ENCODE measurements at places on chromosomes 2 and 18.

GRCh38 chr2:127034883-127035611 is 71.9 kb downstream of the BIN1 start:
- no peak for DNase-seq

DNA sequence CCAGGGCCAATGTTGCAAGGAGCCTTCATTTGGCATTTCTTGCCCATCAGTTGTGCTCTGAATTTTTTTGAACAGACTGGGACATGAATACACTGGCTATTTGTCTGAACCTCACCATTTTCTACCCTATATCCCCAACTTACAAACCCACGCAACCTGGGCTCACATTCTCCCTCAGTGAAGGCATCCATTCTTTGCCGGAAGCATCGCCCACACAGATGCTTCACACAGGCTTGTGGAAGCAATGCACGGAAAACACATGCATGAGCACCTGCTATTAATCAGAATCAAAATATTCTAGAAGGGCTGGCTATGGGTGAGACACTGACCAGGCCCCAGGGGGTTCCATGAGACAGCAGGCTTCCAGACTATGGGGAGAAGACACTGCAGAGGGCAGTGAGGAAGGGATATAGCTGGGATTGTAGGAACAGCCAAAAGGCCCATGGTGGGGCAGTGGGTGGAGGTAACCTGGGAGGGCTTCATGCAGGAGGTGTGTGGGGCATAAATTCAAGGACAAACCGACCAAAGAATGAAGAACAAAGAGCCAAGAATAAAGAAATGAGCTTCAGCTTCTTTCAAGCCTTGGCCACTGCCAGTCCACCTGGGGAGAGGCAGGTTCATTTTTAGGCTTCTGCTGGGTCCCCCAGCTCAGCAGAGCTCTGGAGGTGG is 261.5 kb downstream of the CELF4 start:
- no peak for DNase-seq

- DNase-seq = no peak
Observed at GRCh38 chr2:239193401-239193811, 207.4 kb downstream of the HDAC4 start.

DNA sequence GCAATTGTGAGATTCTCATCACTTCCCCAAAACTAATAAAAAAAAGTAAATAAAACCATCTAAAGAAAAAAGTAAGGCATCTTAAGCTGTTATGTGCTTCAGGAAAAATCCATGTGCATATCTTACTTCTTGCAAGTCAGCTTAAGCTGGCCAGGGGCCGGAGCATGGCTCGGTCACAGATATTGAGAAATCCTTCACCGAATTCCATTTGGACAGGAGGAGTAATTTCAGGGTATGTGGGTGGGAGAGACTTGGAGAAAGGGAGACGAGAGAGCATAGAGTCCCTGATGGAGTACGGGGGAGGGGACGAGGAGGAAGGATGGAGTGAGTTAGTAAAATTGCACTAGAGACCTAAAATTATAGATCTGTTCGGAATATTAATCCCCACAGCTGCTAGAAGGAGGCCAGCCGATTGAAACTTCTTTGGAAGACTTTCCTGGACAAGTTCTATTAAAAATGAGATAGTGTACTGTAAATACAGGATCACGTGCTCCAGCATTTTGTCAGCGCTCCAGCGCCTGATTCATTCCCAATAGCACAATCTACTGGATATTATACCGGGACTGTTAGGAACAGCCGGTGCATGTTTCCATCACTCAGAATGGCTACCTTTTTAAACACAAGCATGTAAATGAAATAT is 438.5 kb downstream of the ZNF516 start:
- DNase-seq = no peak

- DNase-seq = no peak
Observed at GRCh38 chr2:177314194-177314593, 49.7 kb upstream of the NFE2L2 start.

- DNase-seq = no peak
Observed at GRCh38 chr18:49663899-49664890, 102.3 kb downstream of the LIPG start.

DNA sequence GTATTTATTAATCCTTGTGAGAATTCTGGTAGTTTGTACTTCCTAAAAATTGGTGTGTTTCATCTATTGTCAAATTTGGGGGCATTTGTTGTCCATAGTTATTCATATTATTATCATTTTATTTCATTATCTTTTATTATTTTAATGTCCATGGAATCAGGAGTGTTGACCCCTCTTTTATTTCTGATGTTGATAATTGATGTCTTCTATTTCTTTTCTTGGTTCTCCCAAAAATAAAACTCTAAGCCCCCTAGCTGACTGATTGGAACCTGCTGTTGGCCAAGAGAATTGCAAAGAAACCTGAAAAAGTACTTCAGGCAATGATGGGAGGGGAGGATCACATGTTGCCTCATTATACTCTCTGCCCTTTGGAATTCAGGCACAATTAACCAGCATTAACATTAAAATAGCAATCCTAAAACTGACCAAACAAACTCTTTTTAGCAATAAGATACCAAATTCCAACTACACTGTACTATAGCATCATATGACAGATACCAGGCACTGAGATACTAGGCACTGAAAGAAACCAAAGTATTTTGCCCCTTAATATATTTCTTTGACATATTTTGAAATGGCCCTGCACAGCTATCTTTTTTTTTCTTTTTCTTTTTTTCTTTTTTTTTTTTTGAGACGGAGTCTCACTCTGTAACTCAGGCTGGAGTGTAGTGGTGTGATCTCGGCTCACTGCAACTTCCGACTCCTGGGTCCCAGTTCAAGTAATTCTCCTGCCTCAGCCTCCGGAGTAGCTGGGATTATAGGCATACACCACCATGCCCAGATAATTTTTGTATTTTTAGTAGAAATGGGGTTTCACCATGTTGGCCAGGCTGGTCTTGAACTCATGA is 1097.2 kb upstream of the CNTNAP5 start:
- DNase-seq = no peak

GRCh38 chr2:222753251-222753824 is 81.9 kb downstream of the MOGAT1 start:
- DNase-seq = no peak

- no peak for DNase-seq
Observed at GRCh38 chr2:164903204-164903603, 52.1 kb downstream of the SLC38A11 start.

DNA sequence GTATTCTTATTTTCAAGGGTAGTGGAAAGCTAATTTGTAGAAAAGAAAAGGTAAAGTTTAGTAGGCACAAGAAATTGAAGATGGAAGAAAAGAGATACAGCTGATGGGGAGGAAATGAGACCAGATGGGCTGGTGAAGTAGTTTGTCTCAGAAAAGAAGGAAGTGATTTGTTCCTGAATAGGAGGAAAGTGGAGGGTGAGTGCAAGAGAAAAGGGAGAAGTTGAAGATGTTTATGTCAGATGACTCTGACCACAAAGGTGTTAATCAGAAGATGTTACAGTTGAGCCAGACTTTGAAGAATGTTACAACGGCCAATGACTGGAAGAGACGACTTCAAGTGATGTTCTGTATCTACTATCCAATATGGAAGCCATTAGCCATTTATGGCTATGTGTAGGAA is 21.2 kb downstream of the ZSCAN30 start:
- DNase-seq = no peak

DNA sequence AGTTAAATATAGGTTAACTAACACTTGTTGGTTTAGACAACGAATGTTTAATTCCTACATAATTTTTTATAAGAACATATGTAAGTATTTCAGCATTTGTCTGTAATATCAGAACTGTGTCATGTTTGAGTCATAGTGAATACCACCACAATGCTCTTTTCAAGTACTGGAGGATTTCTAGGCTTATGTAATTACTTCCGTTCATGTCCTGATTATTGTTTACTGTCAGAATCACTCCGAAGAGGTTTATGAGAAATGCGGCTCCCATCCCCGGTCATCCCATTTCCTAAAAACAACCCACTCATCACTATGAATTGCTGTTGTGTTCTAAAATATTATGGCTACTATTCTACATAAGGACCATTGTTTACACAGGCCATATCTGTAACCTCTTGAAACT is 45.1 kb downstream of the CDH19 start:
- no peak for DNase-seq

GRCh38 chr2:217822296-217823252 is 180.2 kb downstream of the TNS1 start:
- DNase-seq = no peak

- DNase-seq = no peak
Observed at GRCh38 chr2:130370490-130370889, 14.6 kb downstream of the PTPN18 start.

DNA sequence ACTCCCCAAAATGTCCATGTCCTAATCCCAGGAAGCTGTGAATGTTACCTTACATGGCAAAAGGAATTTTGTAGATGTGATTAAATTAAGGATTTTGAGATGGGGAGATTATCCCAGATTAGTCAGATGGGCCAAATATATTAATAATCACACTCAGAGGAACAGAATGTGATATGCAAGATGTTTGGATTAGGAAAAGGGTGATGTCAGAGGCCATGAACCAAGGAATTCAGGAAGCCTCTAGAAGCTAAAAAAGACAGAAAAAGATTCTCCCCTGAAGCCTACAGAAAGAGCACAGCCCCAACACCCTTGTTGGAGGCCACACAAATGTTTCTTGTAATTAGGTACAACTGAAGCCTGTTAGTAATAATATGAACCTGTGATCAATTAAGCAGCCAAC is 13.1 kb downstream of the TMEM131 start:
- DNase-seq = no peak

DNA sequence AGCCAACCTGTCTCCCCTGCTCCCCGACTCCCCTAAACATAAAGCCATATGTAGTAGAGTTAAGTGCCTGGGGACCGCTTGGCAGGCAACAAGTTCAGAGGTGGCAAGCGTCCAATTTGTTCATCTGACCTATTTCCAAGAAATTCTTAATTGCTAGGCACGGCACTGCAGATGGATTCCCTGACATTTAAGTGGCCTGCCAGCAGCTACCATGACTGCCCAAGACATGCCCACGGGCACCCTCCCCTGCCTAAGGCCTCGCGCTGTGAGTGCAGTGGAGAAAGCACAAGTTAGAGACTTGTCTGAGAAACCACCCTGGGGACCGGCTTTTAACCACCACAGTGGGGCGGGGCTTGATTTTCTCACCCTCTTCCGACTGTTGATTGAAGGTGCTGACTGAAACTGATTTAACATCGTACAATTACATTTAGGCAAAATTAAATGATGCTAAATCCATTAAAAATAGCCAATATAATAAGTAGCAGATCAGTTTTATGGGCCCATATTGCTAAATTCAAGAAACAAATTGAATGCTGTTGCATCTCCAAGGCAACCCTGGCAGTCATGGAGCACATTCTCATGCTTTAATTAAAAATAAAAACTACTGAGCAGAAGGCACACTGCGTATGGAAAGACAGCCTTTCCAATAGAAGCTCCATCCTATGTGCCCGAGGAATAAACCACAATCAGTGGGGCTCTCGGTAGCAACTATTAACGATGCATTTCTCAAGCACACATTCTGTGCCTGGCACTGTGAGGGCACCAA is 163.6 kb upstream of the ACAA2 start:
- no peak for DNase-seq

DNA sequence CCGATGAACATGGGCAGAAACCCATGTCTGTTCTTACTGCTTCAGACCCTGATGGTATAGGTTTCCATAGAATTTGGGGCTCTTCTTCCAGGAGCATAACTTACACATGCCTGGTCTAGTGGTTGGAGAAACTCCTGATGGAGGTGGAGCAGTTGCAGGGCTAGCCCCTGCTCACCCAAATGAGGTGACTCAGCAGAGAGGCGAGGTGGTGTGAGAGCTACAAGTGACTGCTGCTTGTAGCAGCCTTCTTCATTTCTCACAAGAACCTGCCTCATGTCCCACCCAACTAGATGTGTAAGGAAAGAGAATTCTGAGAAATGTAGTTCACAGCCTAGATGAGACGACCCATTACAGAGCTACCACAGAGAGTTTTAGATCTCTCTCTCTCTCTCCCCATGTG is 105.3 kb downstream of the ZNF407 start:
- no peak for DNase-seq

- DNase-seq = no peak
Observed at GRCh38 chr2:215884451-215885087, 128.8 kb downstream of the MREG start.

DNA sequence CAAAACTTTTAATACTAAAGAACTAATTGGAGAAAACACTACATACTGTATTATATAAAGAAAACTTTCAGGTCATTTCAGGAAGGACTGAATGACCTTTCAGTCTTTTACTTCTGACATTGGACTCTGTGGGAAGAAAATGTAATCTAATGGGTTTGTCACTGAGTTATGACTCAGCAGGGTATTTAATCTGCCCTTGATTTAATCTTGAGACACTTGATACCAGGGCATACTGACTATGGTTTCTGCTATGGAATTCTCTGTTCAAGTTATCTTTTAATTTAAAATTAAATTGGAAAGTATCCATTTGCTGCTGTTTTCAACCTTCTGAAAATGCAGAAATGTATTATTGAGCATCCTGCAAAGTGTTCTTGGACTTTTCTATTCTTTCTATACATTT is 354.2 kb upstream of the GALNT5 start:
- DNase-seq = no peak

DNA sequence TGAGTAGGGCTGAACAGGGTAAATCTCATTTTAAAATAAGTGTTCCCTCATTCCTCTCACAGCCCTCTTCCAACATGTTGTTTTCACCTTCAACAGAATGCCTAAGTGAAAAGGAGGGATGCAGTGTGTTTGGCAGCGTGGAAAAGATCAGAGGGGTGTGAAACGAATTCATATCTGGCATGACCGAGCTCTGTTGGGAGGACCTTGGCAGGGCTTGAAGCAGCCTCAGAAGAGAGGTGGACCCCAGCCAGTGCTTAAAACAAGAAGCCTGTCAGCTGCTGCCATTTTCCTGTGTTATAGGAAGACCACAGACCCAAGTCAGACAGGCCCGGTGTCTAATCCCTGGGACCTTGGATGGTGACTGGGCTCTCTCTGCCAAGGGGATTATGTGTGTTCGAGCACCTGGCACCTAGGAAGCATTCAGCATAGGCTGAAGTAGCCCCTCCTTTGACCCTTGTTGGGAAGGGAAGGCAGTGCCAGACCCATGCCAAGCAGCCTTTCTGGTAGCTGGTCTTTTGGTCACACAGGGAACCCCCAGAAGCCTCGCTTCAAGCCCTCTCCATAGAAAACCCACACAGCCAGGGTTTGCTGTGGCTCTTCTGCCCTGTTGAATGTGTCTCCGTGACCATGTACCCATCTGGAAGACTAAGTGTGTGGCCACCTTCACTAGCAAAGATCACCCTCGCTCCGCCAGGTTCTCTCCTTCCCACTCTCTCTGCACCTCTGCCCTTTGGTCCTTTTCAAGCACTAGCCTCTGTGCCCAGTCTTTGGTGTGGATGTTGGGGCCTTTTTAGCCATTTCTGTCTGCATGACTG is 87.5 kb upstream of the ST3GAL5 start:
- DNase-seq = no peak

- DNase-seq = no peak
Observed at GRCh38 chr2:234670806-234671205, 173.9 kb upstream of the ARL4C start.

- no peak for DNase-seq
Observed at GRCh38 chr18:22822841-22823508, 110.2 kb upstream of the RBBP8 start.

Measured in CMK (cell line).